NCI-H146 (cell line): ENCODE measurements at places on chromosomes 4 and X.

DNA sequence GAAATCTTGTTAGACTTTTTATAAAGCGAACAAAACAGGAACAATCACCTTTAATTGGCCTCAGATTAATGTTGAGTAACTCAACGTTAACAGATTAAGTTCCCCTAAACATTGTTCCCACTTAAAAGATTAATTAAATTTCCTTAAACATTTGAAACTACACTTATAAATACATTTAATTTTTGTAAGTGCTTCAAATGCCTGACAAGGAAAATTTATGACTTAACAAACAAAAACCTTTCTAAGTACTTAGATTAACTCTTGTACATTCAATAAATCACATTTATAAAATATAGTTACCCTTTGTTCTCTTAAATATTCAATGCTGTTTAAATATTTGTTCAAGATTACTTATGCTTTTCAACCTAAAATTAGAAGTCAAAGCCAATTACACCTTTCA, 39.4 kb upstream of the OCIAD2 start:
- peak; percentile 69 for DNase-seq

- DNase-seq, result no peak
Measured at GRCh38 chrX:13258052-13258444, 61.8 kb downstream of the ATXN3L start.

DNA sequence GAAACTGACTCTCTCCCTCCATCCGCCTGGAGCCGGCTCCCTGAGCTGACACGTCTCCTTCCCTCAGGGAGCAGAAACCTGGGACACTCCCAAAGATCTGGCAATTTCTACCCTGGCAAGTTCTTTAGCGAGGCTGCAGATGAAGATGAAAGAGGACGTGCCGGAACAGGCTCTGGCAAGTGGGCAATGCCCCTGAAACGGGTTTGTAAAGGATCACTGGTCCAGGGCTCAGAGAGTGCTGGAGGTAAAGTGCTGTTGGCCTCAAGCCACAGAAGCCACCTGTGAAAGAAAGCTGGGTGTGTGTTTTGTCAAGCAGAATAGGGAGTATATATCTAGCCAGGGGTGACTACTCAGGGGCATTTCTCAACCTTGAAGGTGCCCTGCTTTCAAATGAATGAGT, 131.4 kb upstream of the ATP6AP2 start:
- no peak for DNase-seq

DNA sequence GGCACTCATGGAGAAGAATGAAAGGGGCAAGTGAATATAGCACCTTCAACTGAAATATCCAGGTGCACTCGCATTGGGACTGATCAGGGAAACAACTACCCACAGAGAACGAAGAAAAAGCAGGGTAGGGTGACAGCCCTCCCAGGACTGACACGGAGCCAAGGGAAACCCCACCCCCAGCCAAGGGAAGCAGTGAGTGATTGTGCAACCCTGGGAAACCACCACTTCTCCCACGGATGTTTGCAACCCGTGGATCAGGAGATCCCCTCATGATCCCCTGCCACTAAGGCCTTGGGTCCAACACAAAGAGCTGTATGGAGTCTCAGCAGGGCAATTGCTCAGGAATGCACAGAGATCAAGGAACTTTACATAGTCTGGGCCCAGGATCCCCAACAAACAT, 158.5 kb upstream of the HCCS start:
- no peak for DNase-seq

- no peak for DNase-seq
Measured at GRCh38 chrX:40444133-40444532, 136.6 kb upstream of the ATP6AP2 start.

DNA sequence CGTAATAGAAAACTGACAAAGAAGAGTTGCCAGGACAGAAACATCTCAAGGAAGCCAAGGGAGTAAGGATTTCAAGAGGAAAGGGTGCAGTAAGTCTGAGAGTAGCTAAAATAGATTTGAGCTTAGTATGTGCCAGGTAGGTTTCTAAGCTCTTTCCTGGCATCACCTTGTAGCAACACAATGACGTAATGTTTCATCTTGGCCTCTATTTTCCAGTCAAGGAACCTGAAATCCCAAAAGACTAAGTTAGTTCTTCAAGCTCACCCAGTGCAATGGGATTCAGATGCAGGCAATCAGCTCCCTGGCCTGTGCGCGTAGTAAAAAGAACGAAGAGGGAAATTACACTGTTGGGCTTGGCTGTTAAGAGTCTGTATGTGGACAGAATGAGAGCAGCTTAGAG, 586.5 kb upstream of the TENM3 start:
- no peak for DNase-seq

GRCh38 chrX:95044331-95044730, 1370.3 kb downstream of the FAM133A start:
- no peak for DNase-seq

GRCh38 chr4:183408796-183409195, 35.6 kb upstream of the CDKN2AIP start:
- DNase-seq, result no peak

- DNase-seq, result no peak
Measured at GRCh38 chrX:20237864-20238263, 28.8 kb downstream of the RPS6KA3 start.

GRCh38 chrX:152861116-152861515, 30.3 kb downstream of the NSDHL start:
- no peak for DNase-seq

- no peak for DNase-seq
Measured at GRCh38 chr4:26237916-26238315, 82.9 kb upstream of the RBPJ start.

- DNase-seq, result no peak
Measured at GRCh38 chr4:168509786-168510185, 12.9 kb downstream of the PALLD start.
